ENCODE measurements at places on chromosomes 12 and 14.

DNA sequence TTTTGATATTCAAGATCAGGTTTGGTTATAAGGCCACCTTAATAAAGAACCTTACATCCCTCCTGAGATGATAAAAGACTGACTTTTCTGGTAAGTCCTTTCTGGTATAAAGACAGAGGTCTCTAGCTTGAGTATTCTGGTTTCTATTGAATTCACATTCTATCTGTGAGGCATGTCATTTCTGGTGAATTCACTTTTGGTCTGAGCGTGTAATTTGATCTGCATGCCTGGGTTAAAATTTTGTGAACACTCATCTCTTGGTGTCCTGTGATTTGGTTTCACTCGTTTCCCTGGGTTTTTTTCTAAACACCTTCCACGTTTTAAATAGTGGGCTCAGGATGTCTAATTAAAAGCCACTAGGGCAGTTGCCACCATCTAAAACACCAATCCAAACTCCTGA, 12.2 kb downstream of the EIF5 start:
- DNase-seq, result no peak

DNA sequence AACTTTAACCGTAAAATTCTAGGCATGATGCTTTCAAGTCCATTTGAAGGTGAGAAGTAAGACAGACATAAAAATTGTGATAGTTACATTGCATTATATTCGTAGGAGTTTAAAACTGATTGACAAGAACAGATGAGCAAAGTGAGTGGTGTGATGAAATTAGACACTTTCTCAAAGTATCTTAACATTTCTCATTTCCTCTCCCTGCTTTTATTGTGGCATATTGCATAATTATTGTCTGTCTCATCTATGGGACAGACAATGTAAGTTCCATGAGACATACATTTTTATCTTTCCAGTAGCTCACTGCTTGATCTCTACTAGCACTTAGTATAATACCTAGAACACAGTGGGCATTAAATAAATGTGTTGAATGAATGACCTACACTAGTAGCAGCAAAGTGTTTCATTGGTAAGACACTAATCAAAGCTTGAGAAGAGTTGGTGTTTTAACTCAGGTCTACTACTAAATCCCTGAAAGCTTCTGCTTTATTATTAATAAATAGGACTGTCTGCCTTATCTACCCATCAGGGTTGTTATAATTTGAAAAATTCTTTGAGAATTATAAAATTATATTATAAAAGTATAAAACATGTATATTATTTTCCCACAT, 19.0 kb downstream of the A2M start:
- no peak for DNase-seq

- DNase-seq, result no peak
Observed at GRCh38 chr12:32754111-32754510, 1.6 kb downstream of the YARS2 start.

DNA sequence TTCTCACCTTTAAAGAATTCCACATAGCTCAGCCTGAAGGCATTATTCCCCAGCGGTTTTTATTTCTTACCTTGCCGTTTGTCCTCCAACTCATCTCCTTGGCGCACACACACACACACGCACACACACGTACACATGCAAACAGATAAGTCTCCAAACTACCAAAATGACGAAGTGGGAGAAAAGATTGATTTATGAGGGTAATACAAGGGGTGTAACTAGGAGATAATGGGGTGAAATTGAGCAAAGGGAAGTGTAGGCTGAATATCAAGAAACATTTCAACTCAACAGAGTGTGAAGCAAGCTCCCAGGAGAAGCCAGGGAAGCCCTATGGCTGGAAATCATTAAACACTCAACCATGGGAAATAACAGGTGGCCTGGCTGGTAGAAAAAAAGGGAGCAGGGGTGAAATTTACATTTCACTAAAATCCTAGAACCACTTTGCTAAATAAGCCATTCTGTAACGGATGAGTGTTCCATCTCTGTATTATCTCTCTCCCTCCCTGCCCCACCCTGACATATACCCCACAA, 41.0 kb downstream of the GRIN2B start:
- DNase-seq, result no peak

- no peak for DNase-seq
Observed at GRCh38 chr14:104229534-104230055, 91.2 kb downstream of the KIF26A start.

DNA sequence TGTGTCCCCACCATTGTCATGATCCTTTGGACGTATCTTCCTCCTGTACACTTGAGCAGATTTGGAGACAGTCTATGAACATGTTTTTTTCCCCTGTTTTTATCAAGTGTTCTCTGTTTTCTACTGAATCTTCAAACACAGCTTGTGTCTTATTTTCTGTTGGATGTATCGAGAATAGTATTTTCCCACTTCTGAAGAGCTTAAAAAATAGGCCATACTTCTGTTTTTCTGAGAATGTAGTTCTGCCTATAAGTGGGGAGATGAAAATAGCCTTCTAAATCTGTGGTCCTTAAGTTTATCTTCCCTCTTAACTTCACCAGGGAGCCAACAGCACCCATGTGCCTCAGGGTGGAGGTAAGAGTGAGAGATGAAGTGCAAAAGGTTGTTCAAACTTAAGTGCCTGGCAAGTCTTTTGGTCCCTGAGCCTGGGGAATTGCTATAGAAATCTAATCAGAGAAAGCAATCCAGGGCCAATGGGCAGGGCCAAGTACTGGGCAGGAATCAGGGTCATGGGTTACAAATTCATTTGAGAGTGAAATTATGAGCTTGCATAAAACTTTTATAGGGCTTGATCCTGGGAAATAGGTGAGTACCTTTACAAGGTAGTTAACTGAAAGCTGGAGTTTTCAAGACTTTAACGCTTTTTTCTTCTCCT, 58.9 kb downstream of the ARF6 start:
- DNase-seq, result no peak

DNA sequence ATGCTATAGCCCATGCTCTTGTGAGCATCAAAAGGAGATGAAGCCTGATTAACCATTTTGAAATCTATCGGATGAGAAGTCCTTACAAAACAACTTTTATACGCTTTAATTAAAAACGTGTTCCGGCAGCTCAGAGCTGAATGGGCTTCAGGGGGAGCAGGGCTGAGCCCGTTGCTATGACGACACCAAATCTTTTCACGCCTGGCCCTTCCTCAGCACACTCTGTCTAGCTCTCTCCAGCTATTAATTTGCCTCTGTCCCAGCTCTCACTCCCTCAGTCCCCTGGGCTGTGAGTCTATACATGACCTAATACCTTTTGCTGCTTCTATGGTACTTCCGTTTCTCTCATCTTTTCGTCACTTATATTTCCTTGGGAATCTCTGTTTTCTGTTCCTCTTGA, 15.8 kb downstream of the FOXA1 start:
- peak; percentile 44 for DNase-seq

GRCh38 chr12:56980268-56980667, 22.9 kb upstream of the RDH16 start:
- no peak for DNase-seq

DNA sequence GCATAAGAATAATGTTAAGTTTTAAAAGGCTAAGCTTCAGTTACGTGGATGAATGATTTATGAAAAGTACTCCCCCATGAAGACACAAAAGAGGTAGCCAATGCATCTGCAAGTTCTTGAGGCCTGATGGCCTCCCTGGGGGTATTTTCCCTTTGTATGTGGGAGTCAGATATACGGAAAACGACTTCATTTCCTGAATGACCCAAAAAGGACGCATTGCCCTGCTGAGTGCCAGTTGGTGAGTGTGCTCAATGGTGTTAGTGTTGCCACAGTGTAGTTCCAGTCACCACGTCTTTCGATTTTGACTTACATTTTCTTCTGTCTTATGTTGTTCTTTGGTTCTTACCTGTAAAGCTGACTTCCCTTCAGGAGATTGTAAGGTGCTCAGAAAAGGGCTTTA, 8.0 kb downstream of the ETV6 start:
- no peak for DNase-seq

DNA sequence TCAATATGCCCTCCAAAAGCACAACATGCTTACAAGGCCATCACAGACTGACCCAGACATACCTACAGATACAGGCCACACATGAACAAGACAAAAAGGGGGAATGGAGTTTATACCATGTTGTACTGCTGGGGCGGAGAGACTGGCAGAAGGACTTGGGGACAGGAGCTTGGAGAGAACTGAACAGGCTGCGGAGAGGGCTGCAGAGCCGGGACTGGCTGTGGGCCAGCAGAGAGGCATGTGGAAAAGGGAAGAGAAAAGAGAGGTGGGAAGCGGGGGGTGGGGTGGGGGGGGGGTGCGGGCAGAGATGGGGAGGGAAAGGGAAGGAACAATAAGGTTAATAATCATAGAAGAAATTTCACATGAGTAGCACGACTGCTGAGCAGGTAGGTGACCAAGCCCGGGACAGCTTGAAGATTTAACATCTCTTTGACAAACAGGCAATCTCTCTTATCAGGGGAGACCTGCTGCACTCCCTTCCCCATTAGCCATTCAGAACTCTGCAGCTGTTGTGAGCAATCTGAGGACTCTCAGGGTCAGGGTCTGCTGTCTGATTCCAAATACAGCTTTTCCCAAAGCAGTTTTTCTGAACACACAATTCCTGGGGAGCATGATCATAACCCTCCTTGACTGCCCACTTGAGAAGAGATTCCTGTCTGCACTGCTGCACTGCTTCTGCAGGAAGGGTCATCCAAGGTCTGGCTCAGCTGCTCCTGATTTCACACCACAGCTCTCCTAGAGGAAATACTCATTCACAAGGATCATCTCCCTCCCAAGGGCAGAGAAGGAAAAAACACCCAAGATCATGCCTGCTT, 21.6 kb upstream of the STAC3 start:
- DNase-seq, result no peak

DNA sequence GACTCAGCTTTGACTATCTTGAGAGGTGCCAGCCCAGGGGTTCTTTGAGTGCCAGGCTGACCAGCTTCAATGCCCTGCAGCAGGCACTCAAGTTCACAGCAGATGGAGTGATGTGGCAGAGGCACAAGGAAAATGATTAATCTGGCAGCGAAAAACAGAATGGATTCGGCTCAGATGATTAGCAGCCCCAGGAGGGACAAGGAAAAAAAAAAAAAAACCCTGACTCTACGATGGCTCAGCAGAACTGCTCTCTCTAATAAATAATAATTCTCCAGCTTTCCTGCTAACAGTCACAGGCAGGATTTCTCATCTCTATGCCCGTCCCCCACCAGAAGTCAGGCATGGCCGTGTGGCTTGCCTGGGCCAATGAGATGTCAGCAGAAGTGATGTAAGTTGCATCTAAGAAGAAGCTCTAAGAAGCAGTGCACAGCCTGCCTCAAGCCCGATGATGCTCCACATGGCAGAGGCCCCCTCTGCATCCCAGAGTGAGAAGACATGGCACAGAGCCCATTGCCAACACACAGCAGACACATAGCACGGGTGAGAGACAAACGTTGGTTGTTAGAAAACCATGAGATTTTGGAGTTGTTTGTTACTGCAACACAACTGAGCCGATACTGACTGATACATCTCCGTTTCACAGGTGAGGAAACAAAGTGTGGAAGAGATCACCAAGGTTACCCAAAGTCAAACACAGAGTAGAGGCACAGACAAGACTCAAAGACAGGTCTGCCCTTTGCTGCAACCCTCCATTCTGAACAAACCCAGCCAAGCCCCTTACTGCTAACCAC, 111.0 kb downstream of the SCARB1 start:
- peak; percentile 39 for DNase-seq

DNA sequence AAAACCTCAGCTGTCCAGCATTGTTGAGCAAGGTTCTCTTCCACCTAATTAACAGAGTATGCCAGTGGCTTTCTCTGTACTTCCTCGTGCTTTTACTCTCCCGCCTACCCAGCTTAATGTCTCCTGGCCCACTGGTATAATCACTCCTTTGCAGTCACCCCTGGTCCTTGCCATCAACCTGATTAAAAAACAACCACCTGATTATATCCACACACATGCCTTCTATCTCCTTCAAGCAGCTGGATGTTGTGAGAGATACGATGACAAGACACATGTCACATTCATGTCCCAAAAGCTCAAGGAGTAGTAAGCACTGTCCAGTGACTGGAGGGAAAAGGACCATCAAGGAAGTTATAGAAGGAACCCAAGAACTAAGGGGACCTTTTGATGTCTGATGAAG, 241.3 kb upstream of the GRIP1 start:
- no peak for DNase-seq

- DNase-seq, result no peak
Observed at GRCh38 chr12:77782766-77783165, 47.9 kb upstream of the NAV3 start.

DNA sequence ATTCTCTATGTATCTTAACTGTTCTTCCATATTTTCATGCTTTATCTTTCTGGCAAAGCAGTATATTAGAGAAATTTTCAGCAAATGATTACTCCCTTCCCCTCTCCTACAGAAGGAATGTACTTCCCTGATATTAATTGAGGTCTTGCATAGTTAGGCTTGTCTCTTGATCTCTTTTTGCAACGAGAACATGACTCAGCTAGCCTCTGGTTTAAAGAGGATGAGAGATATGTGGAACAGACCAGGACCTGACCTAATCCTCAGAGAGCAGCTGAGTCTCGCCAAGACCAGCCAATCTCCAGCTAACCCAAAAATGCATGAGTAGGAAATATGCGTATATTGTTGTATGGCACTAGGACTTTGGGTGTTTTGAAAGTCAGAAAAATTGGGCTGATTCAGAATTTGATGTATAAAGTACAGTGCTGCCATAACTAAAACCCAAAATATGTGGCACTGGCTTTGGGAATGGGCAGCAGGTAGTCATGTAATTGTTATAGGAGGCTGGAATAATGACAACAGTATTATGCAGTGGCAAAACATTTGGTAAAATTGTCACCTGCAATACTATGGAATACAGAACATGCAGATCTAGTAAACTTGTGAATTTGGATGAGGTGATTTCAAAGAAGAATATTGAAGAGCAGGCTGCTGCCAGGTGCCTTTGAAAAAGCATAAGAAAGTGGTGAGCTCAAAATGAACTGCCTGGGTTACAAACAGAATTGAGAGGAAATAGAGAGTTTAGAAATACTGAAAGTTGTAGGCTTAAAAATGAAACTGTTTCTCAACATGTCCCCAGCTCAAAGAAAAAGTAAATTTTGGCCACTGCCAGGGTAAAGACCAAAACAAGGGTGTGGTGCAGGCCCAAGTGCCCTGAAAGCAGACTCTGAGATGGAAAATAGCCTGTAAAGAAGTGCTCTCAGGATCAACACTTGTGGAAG, 9.3 kb upstream of the USP15 start:
- DNase-seq, result no peak

DNA sequence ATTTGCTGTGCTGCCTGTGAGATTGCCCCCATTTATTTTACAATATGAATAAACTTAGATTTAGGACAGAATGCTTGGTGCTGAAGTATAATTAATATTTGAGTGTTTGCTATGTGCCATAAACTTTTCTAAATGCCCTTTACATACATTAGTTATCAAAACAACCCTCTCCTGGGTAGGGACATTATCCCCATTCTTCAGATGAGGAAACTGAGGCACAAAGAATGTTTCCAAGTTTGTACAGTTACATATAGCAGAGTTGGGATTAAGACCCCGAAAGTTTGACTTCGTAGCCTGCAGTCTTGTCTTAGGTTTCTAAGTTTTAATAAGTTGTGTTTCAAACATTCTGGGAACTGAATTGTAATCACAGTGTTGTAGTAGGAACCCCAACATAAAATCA, 18.4 kb downstream of the KLHDC2 start:
- DNase-seq, result no peak
